ENCODE measurements at places on chromosomes 4 and X. TPM values are rescaled to one million over a fixed set of nuclear protein-coding genes. Genes with fewer than 3 reads are reported as not detected.

The HOPX gene
- total RNA-seq: 118 TPM

The PRAF2 gene
- total RNA-seq: 21.7 TPM

The PRKG2 gene
- 0.66 TPM for total RNA-seq

The LSM6 gene
- 26.2 TPM for total RNA-seq

The EGF gene
- not detected for total RNA-seq

The ARSJ gene
- total RNA-seq: 0.19 TPM

The FAM184B gene
- total RNA-seq: not detected

The SSX1 gene
- total RNA-seq: not detected

The CEP44 gene
- 26.1 TPM for total RNA-seq

The SSX5 gene
- not detected for total RNA-seq

The UNC5C gene
- total RNA-seq: 0.13 TPM

The FAM236D gene
- not detected for total RNA-seq

Measured in activated T-helper 17 cell treated with anti-CD3 and anti-CD28 coated beads, Interleukin-2, amount 50 U/mL, for 72 hours (primary cell).